A549 treated with GW870086 at 1 μM for 4 hours (cell line): ENCODE measurements at places on chromosomes 6 and 20. TPM values are rescaled to one million over a fixed set of nuclear protein-coding genes. Genes with fewer than 3 reads are reported as not detected.

The ZNF311 gene
- 0.09 to 0.27 TPM (median 0.16 TPM) in 5 replicates for total RNA-seq

The TGM3 gene
- total RNA-seq = 0.05 TPM in 1 of 5 replicates, not detected in the others

The PLA2G7 gene
- not detected in 5 replicates for total RNA-seq

The COL12A1 gene
- 3.3 to 6.1 TPM (median 5.3 TPM) in 5 replicates for total RNA-seq

The SYCP2 gene
- 0.27 to 0.53 TPM (median 0.33 TPM) in 5 replicates for total RNA-seq

The SYCP2L gene
- 2.0 to 3.3 TPM (median 2.4 TPM) in 5 replicates for total RNA-seq

The OR12D3 gene
- total RNA-seq = not detected in 5 replicates

The SRF gene
- 12.3 to 16.1 TPM (median 15.8 TPM) in 5 replicates for total RNA-seq

The DAAM2 gene
- total RNA-seq = 0.06 to 0.08 TPM (median 0.07 TPM) in 3 of 5 replicates, not detected in the others

The MAFB gene
- total RNA-seq = 0.13 to 0.31 TPM (median 0.16 TPM) in 5 replicates

The GMPR gene
- total RNA-seq = 1.7 to 3.1 TPM (median 2.2 TPM) in 5 replicates

The DOP1A gene
- total RNA-seq = 2.2 to 3.5 TPM (median 2.8 TPM) in 5 replicates

The MCHR2 gene
- total RNA-seq = not detected in 5 replicates

The IPCEF1 gene
- 0.03 to 0.06 TPM (median 0.03 TPM) in 3 of 5 replicates, not detected in the others for total RNA-seq

The BHLHE23 gene
- total RNA-seq = not detected in 5 replicates

The NR2E1 gene
- total RNA-seq = 0.06 TPM in 1 of 5 replicates, not detected in the others
